ENCODE measurements at places on chromosomes 16 and 17.

DNA sequence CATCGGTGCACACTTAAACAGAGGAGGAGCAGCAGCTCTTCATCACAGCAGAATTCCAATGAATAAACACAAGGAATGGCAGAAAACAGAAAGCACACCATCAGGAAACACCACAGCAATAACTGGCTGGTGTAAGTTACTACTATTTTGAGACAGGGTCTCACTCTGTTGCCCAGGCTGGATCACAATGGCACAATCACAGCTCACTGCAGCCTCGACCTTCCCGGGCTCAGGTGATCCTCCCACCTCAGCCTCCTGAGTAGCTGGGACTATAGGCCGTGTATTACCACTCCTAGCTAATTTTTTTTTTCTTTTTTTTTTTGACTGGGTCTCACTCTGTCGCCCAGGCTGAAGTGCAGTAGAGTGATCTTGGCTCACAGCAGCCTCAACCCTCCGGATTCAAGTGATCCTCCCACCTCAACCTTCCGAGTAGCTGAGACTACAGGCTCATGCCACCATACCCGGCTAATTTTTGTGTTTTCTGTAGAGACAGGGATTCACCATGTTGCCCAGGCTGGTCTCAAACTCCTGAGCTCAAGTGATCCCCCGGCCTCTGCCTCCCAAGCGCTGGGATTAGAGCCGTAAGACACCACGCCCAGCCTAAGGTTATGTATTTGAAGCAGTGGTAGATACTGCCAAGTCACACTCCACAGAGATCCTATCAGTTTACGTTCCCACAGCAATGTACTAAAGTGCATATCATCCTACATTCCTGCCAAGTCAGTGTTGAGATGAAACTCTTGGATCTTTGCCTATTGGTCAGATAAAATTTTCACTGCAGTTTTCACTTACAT, 20.7 kb downstream of the TRAP1 start:
- peak; percentile 32 for DNase-seq

DNA sequence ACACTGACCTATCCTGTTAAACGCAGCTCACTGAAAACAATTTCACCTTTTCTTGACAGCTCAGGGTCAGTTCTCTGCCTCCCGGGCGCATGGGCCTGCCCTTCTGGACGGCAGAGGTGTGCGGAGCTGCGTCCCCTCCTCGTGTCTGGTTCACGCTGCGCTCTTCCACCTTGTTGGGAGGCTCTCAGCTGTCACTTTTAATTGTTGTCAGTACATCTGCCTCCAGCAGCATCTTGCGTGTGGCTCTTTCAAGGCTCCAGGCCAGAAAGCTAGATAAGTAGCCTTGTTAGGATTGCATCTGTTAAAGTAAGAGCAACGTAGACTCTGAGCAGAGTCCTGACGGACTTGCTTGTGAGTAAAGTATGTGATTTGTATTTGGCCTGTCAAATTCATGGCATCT, 59.4 kb downstream of the MGAT5B start:
- DNase-seq = no peak

GRCh38 chr16:62638964-62639870, 603.0 kb upstream of the CDH8 start:
- no peak for DNase-seq

DNA sequence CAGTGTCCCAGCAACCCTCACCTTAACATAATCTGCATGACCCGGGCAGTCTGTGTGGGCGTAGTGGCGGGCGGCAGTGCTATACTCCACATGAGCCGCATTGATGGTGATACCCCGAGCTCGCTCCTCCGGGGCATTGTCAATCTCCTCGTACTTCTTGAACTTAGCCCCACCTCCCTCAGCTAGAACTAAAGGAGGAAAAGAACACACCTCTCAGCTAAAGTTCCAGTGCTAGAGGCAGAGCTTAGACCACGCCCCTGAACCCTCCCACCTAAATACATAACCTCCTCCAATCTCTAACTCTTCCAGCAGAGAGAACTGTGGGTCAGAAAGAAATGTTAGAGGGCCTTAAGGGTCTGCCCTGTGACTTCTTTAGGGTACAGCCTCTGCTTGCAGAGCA, 855 bp downstream of the TUFM start:
- peak; percentile 16 for DNase-seq

- DNase-seq = no peak
Measured at GRCh38 chr17:66138120-66138519, 53.8 kb downstream of the CEP112 start.

Measured in GM03348 (cell line).